Activated CD4-positive, alpha-beta T cell treated with anti-CD3 and anti-CD28 coated beads for 24 hours (primary cell): ENCODE measurements at places on chromosomes 1 and 21.

DNA sequence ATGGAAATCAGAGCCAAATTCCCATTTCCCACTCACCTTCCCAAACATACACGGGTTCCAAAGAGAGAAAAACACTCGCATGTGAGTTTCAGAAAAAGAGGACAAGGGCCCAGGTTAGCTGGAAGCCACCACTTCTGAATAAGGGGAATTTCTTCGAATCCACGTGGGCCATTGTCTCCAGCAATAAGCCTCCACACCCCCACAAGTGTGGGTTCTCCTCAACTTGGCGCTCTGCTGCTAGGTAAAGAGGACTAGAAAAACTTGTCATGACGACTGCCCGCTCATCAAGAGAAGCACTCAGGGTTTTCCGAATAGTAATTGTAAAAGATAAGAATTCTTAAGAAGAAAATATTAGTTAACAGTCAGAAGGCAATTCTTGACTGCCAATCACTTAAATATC lies 30.6 kb downstream of the PRDM15 start:
- no peak for DNase-seq

GRCh38 chr1:53376041-53376461 lies 48.2 kb upstream of the LRP8 start:
- DNase-seq = no peak

GRCh38 chr1:223242971-223243370 lies 99.9 kb upstream of the TLR5 start:
- no peak for DNase-seq

DNA sequence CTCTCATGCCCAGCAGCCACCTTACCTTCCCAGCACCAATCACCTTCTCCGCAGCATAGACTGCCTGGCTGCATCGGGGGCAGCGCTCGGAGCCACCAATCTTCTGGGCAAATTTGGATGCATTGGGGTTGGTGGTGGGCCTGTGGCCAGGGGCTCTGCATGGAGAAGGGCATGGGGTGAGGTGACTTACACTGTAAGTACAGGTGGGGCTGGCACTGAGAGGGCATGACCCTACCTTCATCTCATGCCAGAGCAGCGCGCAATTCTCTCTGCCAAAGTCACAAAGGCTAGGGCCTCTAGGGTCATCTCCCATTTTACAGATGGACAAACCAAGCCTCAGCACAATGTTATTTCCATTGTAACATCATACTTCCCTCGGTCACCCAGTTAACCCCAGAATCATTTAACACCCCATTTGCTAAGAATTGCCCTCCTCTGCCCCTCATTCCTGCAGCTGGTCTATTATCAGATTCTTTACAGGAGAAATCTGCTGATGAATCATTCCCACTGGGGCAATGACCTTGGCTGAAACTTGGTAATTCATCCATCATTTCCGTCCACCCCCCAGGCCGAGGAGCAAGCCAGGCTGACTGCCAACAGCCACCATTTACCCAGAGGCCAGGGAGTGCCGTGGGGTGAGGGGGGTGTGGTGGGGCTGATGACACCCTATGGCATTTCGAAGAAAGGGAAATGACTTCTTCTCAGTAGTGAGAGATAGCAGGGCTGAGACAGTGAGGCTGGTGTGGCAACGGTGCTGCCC lies 17.9 kb downstream of the CSRP1 start:
- no peak for DNase-seq

DNA sequence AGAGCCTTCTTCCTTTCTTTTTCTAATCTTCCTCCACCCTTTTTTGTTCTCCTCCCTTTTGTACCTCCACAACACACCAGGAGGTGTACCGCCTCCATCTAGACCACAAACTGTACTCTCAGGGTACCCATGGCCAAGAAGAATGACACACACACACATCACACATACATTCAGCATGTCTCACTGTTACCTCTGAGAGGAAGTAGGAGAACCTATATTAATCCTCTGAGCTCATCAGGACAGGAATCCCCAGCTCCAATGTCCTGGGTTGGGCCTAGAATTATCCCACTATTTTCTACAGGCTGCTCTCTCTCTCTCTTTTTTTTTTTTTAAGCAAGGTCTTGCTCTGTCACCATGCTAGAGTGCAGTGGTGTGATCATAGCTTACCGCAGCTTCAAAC lies 36.7 kb downstream of the ATP2B4 start:
- no peak for DNase-seq

GRCh38 chr1:241610056-241610815 lies 29.9 kb downstream of the CHML start:
- DNase-seq = no peak

DNA sequence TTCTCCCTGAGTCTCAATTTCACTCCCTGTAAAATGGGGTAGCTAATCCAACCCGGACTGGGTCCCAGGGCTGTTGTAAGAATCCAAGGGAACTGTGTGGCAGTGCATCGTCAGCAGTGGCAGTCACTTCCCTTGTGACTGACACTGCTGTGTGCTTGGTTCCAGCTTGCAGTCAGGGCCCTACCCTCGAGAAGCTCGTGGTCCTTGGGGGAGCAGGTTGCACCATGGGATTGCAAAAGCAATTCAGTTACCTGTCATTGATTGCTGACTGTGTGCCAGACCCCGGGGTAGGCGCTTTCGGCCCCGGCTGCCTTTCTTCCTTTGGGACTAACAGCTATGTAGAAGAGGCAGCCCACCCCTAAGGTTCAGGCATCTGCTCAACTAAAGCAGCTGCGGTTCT lies 2.9 kb downstream of the PTPRF start:
- no peak for DNase-seq

DNA sequence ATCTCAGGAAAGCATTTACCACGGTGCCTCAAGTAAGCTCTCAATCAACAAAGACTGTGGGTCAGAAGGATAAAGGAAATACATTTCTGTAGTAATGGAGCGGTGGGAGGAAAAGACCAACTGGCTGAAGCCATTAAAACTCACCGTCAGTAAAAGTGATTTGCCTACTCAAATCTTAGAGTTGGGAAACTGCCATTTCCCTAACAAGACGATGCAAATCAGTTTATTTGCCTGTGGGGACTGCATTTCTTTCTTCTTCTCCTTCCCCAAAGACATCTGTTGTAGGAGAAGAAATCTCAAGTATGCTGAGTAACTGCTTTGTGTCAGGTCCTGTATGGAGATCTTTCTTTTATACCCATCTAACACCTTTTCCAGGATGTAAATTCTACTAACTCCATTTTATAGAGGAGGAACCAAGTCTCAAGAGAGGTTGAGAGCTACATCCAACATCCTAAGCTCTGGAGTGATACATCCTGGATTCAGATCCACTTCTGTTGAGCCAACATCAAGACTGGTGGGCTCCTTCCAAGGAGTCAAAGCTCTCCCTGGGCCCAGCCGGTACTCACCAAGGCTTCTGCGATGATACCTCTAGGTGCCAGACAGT lies 219.3 kb upstream of the FGGY start:
- DNase-seq = no peak

DNA sequence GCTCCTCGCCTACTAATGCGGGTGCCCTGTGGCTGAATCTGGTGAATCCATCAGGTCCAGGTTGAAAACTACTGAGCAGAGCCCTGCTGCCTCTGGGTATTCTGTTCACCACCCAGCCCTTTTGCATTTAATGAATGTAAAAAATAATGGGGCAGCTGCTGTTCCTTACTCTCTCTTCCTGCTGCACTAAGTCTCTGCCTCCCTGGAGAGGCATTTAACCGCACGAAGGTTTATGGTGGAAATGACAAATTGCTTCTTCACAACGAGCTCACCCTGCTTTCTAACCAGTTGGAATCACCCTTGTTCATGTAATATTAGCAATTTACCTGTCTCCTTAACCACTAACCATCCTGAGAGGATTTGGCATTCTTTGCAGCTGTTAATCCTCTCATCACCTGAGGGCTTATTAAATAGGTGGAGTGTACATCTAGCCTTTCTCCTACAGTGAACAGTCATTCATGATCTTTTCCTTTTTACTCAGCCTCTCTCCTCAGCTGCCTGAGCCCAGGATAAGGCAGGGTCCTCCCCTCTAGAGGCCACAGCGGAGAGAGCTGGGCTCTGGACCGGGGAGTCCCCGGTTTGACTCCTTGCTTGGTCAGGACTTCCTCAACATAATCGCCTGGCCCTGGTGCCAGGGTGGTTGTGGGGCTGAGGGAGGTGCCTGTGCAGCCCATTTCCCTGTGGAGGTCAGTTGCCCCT lies 97.6 kb downstream of the NOS1AP start:
- DNase-seq = no peak

DNA sequence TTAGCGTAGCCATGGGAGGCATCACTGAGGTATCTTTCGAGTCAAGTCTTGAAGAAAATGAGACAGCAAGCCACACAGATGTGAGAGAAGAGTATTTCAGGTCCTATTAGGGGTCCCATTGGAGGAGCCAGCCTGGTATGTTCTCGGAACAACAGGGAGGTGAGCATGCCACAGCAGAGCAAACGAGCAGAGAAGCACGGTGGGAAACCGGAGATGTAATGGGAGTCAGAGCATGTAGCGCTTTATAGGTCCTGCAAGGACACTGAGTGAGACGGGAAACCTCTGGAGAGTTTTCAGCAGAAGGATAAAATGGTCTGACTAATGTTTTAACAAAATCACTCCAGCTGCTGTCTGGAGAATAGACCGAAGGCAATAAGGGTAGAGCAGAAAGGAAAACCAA lies 15.9 kb downstream of the H3-3A start:
- no peak for DNase-seq
